ENCODE measurements at places on chromosomes 16 and 17. TPM values are rescaled to one million over a fixed set of nuclear protein-coding genes. Genes with fewer than 3 reads are reported as not detected.

PSMD11 gene
- 192 TPM for total RNA-seq

FOXN1 gene
- total RNA-seq = 0.05 TPM

UNC45B gene
- total RNA-seq = not detected

KIF18B gene
- total RNA-seq = 32.9 TPM

TMEM220 gene
- total RNA-seq = 1.7 TPM
